ENCODE measurements at places on chromosomes 3 and 15.
A peak's percentile ranks its signal among the peaks of the same experiment; 100 is the strongest.

DNA sequence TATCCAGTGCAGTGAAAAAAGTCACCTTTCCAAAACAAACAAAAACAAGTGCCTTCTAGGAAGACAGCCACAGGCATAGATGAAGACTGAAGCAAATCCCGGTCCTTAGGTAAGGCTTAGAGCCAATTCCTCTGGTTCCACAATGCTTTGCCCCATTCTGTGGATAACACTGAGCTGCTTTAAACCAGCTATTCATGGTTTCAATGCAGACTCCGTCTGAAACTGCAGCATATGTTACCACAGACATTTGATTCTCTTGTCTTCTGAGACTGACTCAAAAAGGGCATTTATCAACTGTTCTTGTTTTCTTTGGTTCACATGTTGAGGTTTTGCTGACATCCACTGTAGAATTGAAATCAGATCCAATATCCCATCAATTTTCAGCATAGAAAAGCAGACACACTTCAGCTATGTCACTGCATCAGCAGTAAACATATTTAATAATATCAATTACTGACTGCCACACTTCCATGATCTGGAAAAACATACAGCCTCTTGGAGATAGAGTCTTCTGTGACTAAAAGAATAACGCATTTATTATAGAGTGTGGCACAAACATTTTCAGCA, 659.3 kb downstream of the ROBO2 start:
- DNase-seq, result no peak

GRCh38 chr15:56821721-56822425, 88.6 kb upstream of the ZNF280D start:
- DNase-seq, result peak; percentile 38

DNA sequence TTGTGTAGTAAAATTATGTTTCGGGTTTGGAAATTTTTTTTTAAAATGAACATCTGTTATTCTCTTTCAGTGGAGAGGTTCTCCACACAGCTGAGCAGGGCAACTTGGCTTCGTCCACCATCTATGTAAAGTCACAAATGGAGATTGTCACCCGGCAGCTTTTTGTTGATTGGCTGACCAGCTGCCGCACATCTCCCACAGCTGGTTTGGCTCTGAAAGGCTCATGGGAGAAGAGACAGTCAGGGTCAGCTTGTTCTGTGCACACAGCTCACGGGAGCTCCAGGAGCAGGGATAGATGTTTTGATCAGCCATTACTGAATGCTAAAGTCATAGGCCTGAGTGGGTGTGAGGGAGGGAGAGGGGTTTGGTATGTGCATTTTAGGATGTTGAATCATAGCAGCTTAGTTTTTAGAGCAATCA, 12.9 kb upstream of the CCDC80 start:
- DNase-seq, result no peak

GRCh38 chr3:108780235-108780634, 23.0 kb upstream of the RETNLB start:
- DNase-seq, result peak; percentile 6

- DNase-seq, result no peak
Observed at GRCh38 chr3:119015942-119016341, 18.7 kb downstream of the IGSF11 start.

DNA sequence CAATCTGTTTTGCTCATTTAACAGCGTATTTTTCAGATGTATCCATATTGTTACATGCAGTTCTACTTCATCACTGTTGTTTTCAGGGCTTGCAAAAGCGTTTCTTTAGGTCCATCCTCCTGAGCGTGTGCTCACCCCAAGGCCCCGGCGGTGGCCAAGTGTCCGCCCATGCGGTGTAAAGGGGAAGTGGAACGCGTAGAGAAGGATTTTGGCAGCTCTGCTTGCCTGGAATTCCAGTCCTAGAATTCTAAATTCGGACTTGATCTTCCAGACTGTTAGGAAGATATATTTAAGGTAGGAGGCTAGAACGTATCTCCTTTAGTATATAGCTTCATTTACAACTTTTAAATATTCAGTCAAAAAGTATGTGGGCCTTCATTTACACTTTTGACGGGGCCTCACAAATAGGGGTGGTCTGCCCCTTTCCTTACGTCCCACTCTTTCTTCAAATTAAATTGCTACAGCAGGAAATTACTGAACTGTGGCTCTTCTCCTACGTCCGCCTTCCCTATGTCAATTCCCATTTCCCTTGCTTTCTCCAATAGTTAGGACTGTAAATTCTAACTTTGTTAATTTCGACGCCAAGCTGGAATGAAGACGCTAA, 609 bp upstream of the TBC1D23 start:
- DNase-seq, result no peak

DNA sequence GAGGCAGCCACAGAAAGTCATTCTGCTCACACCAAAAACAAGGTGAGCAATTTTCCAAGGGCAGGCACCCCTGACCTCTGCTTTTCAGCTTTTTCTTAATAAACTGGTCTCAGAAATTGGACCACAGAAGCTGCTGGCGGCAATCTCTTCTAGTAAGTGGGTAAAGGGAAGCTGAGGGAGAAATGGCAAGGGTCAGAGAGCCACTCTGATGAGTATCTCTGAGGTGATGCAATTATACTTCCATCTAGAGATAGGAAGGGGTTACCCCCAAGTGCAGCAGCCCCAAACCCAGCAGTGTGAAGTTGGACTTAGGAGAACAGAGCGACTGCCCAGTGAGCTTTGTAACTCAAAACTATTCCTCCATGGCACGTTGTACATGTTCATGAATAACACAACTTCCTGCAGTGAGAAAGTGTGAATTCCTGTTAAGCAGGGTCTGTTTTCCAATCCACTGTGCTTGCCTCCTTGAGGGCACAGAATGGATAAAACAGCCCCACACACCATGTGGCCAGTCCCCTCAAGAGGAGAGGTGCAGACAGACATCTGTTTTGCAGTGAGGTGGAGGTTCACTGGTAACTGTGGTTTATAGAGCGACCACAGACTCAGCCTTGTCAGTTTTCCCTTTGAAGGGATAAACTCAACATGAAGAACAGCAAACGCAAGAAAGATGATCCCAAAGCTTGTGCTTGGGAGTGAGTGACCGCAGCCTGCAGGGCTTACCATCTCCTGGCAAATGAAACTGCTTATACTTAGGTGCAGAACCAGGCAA, 683.4 kb upstream of the CFAP20DC start:
- DNase-seq, result no peak

- DNase-seq, result no peak
Observed at GRCh38 chr3:101194392-101194791, 126.0 kb downstream of the IMPG2 start.

DNA sequence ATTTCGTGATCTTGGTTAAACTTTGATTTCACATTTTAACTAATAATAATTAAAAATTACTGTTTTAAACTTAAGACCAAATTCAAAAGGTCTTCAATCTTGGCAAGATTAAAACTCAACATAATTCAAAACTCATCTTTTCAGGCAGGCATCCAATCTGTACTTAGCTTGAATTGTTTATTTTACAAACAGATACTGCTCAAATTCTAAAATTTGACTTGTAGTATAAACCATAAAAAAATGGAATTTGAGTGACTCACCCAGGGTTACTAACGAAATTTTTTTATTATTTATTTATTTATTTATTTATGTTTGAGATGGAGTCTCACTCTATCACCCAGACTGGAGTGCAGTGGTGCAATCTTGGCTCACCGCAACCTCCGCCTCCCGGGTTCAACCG, 64.4 kb downstream of the GAP43 start:
- DNase-seq, result no peak

GRCh38 chr15:39142500-39142899, 438.4 kb upstream of the THBS1 start:
- DNase-seq, result no peak

GRCh38 chr15:67186226-67186649, 68.2 kb downstream of the AAGAB start:
- DNase-seq, result no peak

- no peak for DNase-seq
Observed at GRCh38 chr15:101185770-101186169, 66.1 kb downstream of the CHSY1 start.

- no peak for DNase-seq
Observed at GRCh38 chr3:52028572-52028971, 27.8 kb downstream of the DUSP7 start.

GRCh38 chr3:171236265-171237008, 209.9 kb upstream of the SLC2A2 start:
- DNase-seq, result no peak

DNA sequence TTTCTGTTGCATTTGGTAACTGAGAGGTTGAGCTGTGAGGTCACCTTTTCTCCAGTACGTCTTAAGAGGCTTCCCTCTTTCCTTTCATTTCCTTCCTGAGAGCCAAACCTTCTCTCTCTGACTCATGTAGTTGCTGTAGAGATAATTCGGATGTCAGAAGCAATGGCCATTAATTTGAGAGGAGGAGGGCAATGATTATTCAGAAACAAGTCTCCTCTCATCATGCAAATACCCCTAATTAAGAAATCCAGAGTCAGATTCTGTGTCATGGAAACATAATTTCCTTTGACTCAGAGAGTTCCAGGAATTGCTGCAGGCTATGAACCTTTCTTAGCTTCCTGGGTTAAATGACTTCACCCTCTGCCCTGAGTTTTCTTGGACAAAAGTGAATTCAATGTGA, 59.0 kb upstream of the GSK3B start:
- DNase-seq, result no peak

GRCh38 chr15:70050970-70051369, 46.7 kb downstream of the TLE3 start:
- no peak for DNase-seq

DNA sequence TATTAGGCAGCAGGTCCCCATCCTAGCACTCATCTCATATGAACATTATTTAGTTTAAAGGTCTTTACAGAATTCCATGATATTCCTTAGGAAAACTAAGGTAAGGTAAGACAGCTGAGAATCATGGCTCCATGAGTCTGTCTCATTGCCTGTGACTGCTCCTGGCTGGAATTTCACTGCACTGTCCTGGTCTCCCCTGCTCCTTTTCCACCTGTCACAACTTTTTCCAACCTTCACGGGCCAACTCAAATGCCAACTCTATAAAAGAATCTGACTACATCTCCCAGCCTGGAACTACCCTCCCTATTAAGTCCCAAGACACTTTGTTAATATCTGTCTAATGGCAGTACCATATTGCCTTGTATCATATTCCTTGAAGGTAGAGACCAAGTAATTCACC, 7.6 kb downstream of the CNBP start:
- DNase-seq, result no peak

DNA sequence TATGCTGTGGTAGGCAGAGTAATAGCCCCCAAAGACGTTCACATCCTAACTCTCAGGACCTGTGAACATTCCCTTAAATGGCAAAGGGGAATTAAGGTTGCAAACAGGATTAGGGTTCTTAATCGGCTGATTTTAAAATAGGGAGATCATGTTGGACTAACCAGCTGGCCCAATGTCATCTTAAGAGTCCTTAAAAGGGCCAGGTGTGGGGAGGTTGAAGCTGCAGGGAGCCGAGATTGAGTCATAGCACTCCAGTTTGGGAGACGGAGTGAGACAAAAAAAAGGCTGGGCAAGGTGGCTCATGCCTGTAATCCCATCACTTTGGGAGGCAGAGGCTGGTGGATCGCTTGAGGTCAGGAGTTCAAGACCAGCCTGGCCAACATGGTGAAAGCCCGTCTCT, 1.6 kb upstream of the FLNB start:
- no peak for DNase-seq

DNA sequence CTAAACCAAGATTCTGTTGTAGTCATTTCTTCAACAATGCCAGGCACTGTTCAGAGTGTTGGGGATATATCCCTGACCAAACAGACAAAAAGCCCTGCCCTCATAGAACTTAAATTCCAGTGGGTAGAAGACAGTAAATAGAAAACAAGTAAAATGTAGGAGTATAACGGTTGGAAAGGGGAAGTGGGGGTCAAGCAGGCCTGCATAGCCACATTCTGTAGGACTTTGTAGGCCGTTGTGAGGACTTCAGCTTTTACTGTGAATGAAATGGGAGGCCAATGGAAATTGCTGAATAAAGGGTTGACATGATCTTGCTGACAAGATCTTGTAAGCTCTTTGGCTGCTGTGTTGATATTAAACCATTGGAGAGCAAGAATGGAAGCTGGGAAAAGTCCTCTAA, 1.8 kb downstream of the MRPS11 start:
- no peak for DNase-seq

GRCh38 chr3:52253314-52254304, 8.1 kb downstream of the PPM1M start:
- DNase-seq, result peak; percentile 91

GRCh38 chr3:94024385-94024784, 4.0 kb downstream of the STX19 start:
- DNase-seq, result no peak

DNA sequence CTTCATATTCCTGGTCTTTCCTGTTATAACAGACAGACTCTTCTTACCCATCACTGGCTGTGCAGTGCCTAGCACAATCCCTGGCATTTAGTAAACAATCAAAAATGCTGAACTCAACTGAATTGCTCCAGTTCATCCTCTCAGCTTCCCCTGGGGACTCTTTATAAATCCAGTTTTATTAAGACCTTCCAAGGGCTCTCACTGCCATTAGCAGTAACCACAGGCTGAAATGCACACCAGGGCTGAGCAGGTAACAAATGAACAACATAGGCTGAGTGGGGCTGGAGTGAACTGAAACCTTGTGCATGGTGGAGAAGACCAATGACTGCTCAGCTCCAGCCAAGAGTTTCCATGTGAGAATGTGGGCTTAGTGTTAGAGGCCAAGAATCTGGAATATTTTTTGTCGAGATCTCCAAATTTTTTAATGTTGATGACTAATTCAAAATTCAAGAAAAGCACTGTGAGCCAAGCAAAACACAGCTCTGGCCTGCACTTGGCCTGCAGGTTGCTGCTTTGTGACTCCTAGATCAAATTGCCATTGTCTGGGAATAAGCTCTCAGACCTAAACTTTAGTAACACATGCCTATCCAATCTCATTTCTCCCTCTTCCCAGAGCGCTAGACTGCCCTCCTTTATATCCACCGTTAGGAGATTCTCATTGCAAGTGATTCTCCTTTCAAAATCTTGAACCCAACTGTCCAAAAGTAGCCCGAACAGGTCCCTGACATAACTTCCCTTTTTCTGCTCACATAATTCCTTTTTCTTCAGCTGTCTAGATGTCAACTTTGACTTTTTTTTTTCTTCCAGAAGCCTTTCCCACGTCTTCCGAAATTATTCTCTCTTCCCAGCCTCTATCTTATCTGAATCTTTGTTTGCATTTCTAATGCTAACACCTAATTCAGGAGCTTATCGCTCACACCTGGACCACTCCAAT, 7.4 kb downstream of the SQOR start:
- no peak for DNase-seq

DNA sequence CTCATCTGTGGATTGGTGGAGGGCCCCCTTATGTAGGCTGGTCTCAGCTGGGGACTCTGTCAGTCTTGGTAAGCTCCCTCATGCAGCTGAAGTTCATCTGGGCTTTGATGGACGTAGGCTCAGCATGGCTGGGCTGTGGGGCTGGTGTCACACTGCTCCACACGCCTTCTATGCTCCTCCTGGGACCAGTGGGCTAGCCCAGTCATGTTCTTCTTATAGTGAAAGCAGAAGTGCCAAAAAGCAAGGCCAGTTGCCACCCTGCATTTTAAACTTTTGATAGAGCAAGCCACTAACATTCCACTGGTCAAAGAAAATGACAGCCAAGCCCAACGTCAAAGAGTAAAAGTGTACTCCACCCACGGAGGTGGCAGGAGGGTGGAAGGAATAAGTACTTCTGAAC, 165.5 kb downstream of the MEX3B start:
- DNase-seq, result no peak

- no peak for DNase-seq
Observed at GRCh38 chr15:31025996-31026395, 34.6 kb upstream of the MTMR10 start.

- no peak for DNase-seq
Observed at GRCh38 chr3:146561879-146562278, 17.5 kb upstream of the PLSCR1 start.

Measured in immature natural killer cell (primary cell).